D341Med (cell line): ENCODE measurements at places on chromosomes 6 and 20.

DNA sequence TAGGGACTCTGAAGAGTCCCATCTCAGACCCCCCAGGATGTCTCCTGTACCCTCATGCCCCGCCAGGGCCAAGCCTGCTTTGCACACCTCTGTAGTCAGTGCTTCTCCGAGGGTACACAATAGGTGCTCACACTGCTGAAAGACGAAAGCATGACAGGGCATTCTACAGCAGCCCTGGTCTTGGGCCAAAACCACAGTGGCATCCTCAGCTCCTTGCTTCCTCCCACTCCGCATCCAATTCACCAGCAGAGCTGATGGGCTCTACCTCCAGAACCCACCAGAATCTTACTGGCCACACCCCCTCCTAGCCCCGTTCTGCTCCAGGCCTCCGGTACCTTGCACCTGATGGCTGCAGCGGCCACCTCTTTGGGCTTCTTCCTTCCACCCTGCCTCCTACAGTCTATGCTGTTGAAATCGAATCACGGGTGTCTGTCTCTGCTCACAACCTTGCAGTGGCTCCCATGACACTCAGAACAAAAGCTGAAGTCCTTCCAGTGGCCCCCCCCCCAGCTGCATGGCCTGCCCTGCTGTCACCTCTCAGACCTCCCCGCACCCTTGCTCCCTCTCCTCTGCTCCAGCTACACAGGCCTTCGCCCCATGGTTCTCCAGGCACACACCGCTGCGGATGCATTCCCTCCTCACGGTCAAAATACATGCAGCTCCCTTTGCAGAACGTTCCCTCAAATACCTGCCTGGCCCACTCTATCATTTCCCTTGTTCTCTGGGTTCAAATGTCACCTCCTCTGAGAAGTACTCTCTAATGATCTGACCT, 1.2 kb downstream of the ANGPT4 start:
- DNase-seq: no peak

DNA sequence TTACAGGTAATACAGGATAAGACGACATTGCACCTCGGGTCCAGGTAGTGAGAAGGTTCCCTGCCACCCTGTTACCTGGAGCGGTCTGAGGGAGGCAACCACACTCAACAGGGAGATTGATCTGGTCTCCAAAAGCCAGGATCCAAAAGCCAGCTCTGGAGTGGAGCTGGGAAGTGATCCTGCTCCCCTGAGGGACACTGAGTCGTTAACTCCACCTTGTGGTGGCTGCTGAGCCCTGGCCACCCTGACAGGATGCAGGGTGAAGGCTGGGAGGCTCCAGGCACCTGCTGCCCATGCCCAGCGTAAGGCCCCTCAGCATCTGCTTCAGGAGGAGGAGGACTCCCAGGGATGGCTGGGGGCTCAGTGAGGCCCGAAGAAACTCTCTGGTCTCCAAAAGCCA, 38.7 kb upstream of the SLC22A2 start:
- no peak for DNase-seq

GRCh38 chr6:161630674-161631073, 356.8 kb upstream of the AGPAT4 start:
- no peak for DNase-seq

GRCh38 chr6:79071547-79071946, 6.5 kb downstream of the PHIP start:
- DNase-seq: no peak

DNA sequence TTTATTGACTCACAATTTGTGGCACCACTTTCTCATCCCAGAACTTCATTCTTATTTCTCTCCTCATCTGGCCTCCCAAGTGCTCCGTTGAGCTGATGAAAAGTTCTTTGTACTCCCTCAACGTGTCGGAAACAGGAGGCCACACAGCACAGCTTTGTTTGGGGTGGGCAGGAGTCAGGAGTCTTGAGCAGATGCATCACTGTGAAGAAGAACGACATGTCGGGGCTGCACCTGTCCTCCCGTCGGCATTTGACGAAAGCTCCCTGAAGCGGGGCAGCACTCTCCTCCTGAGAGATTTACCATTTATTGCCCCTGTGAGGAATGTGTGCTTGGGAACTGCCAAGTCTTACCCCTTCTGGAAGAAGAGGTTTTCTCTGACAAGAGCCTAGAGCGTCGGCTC, 28.1 kb downstream of the TAF8 start:
- DNase-seq: no peak

DNA sequence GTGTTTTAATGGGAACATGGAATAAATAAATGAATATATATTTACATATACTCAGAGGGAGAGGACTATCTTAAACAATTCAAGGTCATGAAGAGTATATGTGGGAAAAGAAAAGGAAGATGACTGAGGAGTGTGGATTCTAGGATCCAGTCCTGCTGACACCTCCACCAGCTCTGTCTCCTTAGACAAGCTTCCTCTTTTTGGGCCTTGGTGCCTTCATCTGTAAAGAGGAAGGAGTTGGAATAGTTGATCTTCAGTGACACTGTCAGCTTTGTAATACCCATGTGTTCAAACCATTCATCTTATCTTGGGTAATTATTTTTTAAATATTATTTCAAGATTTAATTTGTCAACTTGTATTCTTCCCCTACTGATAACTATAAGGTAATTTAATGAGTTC, 338.0 kb downstream of the ADGRB3 start:
- DNase-seq: no peak

- peak; percentile 60 for DNase-seq
These were observed 119.7 kb upstream of the ZNF184 start for GRCh38 chr6:27592481-27593199.

- no peak for DNase-seq
These were observed 716.0 kb upstream of the EYS start for GRCh38 chr6:66423047-66423446.

- no peak for DNase-seq
These were observed 37.3 kb upstream of the NXT1 start for GRCh38 chr20:23313271-23313670.
